ENCODE measurements at places on chromosomes 16 and 17. TPM values are rescaled to one million over a fixed set of nuclear protein-coding genes. Genes with fewer than 3 reads are reported as not detected.

EIF3CL gene
- 146 TPM for total RNA-seq

CX3CL1 gene
- total RNA-seq = 5.8 TPM

CDRT15L2 gene
- total RNA-seq = not detected

ADAMTS18 gene
- 6.6 TPM for total RNA-seq

BCKDK gene
- 15.0 TPM for total RNA-seq

MYADML2 gene
- not detected for total RNA-seq

CASKIN1 gene
- total RNA-seq = 0.54 TPM

TMEM100 gene
- total RNA-seq = under 0.01 TPM

SLFN14 gene
- total RNA-seq = not detected

CD300LB gene
- not detected for total RNA-seq
